ENCODE measurements at places on chromosomes 11 and 22.

DNA sequence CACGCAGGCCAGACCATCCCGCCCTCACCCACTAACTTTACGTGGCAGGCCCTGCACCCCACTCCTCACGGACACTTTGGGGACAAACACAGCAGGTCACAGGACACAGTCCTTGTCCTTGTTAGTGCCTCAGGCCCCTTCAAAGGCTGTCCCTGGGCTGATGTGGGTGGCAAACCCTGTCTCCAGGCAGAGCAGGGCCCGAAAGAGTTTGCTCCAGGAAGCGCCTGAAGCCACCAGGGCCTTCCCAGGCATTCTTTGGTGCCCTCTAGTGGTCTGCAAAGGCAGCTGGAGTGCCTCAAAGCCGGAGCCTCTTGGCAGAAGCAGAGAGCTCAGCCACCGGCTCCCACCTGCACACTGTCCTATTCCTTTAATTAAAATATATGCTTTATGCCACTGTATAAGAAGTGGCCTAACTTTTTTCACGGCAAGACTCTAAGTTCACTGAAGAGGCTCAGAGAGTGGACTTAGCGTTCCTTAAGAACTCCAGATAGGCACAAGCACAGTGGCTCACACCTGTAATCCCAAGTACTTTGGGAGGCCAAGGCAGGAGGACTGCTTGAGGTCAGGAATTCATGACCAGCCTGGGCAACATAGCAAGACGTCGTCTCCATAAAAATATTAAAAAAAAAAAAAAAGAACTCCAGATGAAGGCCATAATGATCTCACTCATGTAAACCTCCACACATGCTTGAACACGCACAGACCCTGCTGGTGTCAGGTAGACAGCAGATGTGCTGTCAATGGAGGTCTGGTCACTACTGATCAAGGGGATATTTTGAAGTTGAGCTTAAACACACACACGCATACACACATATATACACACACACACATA is 11.1 kb downstream of the TXN2 start:
- DNase-seq = peak; percentile 61

GRCh38 chr11:27174672-27175210 is 134.1 kb downstream of the BBOX1 start:
- no peak for DNase-seq

GRCh38 chr11:70207531-70208131 is 4.5 kb downstream of the FADD start:
- DNase-seq = no peak

DNA sequence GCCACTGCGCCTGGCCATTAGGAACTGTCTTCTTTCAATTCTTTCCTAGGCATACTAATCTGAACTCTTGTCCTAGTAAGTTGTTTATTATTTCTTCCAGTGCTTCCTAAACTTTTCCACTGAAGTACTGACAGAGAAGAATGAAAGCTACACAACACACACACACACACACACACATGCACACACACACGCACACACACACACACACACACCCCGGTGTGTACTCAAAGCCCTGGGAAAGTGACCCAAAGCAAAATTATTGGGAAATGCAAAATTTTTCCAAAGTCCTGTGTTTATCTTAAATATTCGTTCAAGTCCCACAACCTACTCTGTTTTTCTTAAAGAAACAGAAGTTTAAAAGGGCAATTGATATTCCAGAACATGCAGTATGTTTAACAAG is 19.4 kb upstream of the SIK2 start:
- DNase-seq = no peak

DNA sequence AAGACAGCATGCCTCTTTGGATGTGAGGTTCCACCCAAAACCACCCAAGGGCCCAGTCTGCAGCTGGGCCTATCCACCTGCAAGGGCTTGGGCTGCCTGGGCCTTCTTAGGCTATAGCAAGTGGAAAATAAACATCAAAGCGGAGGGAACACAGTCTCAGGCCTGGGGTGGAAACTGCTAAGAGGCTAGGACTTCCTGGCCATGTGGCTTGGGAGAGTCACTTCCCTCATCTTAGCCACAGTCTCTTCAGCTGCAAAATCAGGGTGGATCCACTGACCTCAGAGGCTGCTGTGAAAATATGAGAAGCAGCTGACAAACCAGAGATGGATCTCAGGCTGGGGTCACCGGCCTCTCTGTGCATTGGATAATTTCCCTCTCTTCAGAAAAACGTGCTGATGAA is 30.6 kb upstream of the TFIP11 start:
- DNase-seq = no peak

GRCh38 chr22:26234296-26234695 is 65.0 kb downstream of the SEZ6L start:
- DNase-seq = no peak

DNA sequence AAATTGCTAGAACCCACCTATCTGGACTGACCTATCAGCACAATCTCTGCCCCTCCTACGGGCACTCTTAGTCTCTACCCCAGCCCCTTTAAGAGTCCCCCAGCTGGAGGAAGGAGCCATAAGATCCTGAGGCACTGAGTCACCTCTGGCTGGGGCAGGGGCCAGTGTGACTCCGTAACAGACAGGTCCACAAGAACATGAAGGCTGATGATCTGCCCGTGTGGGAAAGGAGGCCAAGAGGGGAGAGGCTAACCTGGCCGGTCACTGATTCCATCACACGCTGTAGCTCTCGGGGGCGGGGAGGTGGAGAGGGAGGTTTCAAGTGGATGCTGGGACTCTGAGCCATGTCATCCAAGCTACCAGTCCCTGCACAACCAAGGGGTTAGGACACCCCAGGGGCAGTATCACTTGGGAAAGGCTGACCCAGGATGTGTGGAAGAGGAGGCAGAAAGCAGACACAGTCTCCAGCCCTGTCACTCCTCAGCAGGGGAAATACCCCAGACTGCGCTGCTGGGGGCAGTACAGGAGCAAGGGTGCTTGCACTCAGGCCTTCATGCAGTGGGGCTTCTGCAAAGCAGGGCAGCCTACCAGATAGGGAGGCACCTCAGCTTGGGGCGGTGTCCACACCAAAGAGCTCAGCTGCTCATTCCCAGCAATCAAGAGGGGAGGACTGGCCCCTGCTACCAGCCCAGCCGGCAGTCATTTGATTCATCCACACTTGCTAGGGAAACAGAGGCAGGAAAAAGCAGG is 22.3 kb downstream of the ARHGAP1 start:
- no peak for DNase-seq

- DNase-seq = no peak
Observed at GRCh38 chr22:37098976-37099591, 10.4 kb downstream of the TMPRSS6 start.

DNA sequence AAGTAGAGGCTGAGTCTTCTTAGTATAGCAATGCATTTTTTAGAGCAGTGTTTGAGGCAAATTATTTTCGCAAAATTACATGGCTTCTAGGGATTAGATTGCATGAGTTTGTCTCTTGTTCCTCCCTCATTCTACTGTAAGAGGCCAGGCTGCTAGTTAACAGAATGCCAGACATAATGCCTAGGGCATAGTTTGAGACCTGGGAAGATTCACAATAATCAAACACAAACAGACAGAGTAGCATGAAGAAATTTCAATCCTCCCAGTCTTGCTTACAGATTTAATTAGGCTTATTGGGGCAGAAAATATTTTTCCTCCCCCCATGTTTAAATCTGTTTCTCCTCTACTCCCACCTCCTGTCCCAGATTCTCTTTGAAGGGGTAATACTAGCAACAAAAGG is 48.3 kb downstream of the ARHGEF12 start:
- no peak for DNase-seq

DNA sequence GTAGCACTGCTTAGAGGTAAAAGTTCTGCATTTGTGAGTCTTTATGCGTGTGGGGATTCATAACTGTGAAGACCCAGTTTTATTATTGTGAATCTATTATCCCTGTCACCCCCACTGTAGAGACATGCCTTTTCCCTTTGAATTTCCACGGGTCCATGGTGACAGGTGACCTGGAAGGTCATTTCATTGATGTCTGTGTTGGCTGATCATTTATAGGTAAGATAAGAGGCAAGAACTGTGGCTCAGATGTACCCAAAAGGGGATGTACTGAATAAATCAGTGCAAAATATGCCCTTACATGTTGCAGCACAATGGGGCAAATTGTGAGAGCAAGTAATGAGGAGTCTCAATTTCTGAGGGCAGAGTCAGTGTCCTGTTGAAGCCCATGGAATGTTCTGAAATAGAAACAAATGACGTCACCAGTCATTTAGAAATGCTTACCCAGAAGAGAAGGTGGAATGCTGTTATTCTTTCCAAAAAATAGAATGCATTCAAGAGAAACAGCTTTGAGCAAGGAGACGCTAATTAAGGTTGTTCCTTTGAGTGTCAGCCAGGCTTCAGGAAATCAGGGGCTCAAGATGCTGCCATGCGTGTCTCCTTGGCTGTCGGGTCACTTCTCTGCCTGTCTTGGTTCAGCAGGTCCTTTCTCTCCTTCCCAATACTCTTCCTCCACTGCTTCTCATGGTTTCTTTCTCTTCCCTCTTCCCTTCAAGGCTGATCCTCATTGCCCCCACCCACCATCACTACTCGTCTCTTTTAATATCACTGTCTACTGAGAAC is 118.7 kb upstream of the E2F8 start:
- no peak for DNase-seq

DNA sequence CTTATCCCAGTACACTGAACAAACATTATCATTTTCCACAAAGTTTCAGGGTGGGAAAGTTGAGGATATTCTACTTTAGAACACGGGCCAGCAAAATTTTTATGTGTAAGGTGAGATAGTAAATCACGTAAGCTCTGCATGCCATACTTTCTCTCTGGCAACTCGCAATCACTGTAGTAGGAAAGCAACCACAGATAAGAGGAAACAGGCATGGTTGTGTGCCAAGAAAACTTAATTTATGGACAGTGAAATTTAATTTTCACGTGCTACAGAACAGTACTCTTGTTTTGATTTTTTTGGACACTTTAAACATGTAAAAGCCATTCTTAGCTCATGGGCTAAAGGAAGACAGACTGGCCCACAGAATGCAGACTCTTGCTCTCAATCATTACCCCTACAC is 82.5 kb downstream of the LARGE1 start:
- no peak for DNase-seq

- DNase-seq = peak; percentile 80
Observed at GRCh38 chr22:38218661-38219622, 17.1 kb downstream of the MAFF start.

DNA sequence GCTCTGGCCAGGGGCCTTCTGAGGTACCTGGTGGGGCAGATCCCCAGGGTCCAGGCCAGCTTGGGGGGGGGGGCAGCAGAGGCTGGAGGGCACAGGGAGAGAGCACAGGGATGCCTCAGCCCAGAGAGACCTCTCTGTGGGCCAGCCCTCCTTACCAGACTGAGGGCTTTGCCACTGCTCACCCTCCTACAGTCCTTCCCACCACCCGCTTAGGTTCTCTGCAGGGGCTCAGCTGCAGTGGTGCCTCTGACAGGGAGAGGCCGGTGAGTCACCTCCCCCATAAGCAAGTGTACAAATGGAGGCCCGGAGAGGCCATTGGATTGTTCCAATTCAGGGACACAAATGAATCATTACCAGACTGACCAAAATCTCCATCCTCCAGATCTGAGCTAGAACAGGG is 68.1 kb upstream of the LMO1 start:
- DNase-seq = no peak

DNA sequence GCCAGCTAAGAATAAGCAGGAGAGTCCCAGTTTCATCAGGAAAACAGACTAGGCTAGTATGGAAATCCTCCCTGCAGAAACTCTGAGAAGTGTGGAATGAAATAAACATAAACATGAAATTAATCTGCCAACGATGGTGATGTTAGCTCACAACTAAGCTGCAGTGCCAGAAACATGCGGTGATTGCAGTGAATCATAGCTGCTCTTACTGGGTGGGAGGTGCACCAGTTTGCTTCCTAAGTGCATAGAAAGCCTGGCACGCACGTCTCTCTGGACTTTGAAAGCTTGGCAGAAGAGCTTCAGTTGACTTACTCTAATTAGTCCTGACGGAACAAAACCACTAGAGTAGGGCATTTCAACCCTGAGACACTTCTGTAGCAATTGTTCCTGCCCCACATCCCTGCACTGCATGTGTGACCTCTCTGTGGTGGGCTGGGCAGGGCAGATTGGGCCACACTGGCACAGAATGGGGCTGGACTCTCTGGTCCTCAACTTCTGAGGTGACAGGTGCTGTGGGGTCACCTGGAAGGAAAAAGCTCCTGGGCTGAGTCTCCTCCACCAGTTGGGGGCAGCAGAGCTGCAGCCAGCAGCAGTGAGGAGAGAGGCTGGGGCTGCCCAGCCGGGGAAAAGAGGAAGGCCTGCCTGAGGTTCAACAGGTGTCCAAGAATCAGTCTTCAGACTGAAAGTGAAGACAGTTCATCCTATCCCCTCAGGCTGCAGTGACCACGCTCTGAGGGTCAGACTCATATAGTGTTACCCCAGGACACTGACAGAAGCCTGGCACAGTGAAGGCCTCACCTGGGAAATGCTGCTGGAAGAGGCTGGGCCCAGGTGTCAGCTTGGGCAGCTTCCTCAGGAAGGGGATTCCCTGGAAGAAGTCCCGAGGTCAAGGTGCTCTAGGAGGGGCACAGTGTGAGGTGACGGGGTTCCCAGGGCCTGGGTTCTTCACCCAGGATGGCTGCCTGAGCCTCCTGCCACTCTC is 40.5 kb downstream of the GGTLC2 start:
- no peak for DNase-seq

- DNase-seq = no peak
Observed at GRCh38 chr22:43006753-43007152, 8.2 kb downstream of the PACSIN2 start.

DNA sequence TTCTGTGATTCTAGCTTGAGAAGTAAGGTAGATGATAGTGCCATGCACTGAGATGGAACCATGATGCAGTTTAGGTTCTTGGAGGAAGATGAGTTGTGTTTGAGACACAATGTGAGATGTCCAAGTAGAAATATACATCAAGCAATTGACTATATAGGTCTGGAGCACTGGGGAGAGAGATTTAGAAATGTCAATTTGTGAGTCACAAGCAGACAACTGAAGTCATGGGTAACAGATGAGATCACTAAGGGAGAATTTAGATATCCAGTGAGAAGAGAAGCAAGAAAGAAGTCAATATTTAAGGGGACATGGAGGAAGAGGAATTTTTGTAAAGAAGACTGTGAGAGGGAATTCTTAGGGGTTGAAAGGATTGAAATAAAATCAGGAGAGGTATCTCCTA is 65.1 kb upstream of the RRAS2 start:
- DNase-seq = peak; percentile 16

DNA sequence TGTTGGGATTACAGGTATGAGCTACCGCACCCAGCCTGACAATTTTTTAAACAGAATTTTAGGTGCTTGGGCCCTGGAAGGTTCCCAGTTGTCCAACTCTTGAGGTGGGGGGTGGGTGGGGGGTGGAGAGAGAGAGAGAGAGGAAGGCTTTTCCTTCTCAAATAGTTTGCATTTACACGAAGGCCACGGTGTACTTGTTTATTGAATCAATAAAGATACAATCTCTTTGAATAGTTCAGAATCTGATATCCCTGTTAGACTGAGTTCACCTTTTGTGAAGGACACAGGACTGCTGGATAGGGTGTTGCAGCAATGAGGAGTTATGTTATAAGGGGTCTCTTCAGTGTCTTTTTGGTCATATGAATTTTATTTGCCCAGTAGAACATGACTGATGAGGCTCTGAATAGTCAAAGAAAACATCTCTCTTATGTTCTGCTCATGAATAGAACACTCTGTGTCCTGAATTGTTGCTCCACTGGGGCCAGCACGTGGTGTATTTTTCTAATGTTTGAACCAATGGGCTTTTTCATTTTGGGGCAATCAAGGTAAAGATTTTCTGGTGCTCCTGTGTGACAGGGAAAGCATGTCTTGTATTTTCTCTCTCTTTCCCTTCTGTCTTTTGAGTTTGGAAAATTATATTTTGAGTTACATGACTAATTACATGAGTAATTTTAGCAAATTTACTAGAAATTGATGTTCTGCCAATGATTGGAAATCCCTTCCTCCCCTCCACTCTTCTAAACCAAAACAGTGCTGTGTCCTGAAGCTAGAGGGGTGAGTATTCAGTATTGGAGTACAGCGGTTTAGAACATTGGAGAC is 61.7 kb downstream of the PTPRJ start:
- no peak for DNase-seq
